ENCODE measurements at places on chromosomes 2 and 18. TPM values are rescaled to one million over a fixed set of nuclear protein-coding genes. Genes with fewer than 3 reads are reported as not detected.

The LTBP1 gene
- 5.8 TPM for total RNA-seq

The C1QL2 gene
- total RNA-seq: not detected

The LDAH gene
- 12.6 TPM for total RNA-seq

- DNase-seq: no peak
Measured at GRCh38 chr18:35063875-35064690, 22.9 kb downstream of the MAPRE2 start.

GRCh38 chr2:130837175-130837810, 579 bp downstream of the ARHGEF4 start:
- no peak for DNase-seq

- no peak for DNase-seq
Measured at GRCh38 chr2:98473995-98474780, 29.5 kb downstream of the INPP4A start.

DNA sequence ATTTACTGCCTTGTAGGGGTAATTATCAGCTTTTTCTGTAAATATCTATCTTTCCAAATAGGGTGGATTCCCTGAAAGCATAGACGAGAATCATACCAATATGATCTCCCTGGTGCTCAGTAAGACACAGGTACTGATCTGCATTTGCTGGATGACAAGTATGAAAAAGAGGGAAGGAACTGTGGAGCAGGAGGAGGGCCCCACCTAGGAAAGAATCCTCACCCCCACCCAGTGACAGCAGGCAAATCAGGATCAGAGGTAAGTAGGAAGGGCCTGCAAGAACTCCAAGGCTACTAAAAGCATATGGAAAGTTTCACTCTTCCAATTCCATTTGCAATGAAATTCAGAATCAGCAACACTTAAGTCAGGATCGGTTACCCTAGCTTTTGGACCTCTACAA, 42.3 kb downstream of the METTL8 start:
- no peak for DNase-seq

GRCh38 chr18:10182009-10182624, 268.3 kb downstream of the VAPA start:
- no peak for DNase-seq

DNA sequence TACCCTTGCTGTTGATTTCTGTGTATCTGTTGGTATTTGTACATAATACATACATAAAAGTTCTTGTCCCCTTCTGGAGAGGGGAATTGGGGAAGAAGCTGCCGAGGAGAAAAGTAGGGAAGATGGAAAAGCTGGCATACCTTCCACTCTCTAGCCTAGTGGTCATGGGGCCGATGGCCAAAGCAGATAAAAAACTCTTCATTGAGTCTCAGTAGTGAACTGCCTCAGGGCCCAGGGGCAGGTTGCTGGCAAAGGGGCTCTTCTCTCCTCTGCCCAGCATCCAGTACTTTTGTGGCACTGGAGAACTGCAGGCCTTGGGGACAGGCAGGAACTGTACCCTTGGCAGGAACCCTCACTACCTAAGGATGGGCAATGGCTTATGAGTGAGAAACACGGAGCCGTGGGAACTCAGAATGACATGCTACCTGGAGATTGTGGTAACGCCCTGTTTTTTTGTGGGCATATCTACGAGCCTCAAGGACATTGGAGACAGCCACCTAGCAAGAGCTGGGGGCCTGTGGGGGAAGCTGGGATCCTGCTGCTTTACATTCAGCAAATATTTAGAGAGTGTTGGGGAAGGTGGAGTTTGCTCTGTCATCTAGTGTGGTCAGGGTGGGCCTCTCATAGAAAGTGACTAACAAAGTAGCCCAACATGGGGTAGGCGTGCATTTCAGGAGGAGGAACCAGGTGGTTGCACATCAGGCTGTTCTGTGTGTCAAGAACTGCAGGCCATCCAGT, 22.6 kb upstream of the ITGB6 start:
- no peak for DNase-seq

GRCh38 chr2:169933124-169933711, 106.0 kb downstream of the UBR3 start:
- DNase-seq: no peak

GRCh38 chr2:130911482-130911881, 74.8 kb downstream of the ARHGEF4 start:
- DNase-seq: no peak

- no peak for DNase-seq
Measured at GRCh38 chr2:133711201-133711600, 142.9 kb upstream of the NCKAP5 start.

GRCh38 chr2:145626301-145626700, 1106.4 kb upstream of the ZEB2 start:
- no peak for DNase-seq

DNA sequence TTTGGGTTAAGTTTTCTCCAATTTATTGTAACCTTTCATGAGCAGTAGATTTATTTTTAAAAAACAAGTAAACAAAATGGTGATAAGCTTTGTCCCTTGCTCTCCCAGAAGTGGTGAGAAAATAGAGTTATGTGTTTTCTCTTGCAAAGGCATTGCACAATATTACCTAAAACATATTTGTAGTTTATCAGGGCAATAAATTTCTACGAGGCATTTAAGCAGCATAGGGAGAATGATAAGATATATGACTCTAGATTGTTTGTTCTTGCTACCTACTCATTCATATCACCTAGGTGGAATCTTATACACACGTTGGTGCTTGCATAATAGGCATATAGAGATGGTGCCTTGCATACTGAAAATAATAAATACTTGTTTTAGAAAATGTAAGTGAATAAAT, 201.7 kb downstream of the MYO1B start:
- DNase-seq: no peak

GRCh38 chr18:74234326-74235171, 57.2 kb downstream of the CYB5A start:
- DNase-seq: peak; percentile 82

- DNase-seq: no peak
Measured at GRCh38 chr2:138036522-138036921, 72.2 kb downstream of the HNMT start.

GRCh38 chr2:50651676-50652075, 380.3 kb downstream of the NRXN1 start:
- DNase-seq: no peak
